ENCODE measurements at places on chromosomes 6 and 20.

- no peak for DNase-seq
Measured at GRCh38 chr6:126285871-126286365, 54.0 kb upstream of the CENPW start.

- DNase-seq, result no peak
Measured at GRCh38 chr20:62428396-62429295, 1.3 kb upstream of the RBBP8NL start.

- DNase-seq, result no peak
Measured at GRCh38 chr20:2133318-2134183, 31.9 kb downstream of the STK35 start.

DNA sequence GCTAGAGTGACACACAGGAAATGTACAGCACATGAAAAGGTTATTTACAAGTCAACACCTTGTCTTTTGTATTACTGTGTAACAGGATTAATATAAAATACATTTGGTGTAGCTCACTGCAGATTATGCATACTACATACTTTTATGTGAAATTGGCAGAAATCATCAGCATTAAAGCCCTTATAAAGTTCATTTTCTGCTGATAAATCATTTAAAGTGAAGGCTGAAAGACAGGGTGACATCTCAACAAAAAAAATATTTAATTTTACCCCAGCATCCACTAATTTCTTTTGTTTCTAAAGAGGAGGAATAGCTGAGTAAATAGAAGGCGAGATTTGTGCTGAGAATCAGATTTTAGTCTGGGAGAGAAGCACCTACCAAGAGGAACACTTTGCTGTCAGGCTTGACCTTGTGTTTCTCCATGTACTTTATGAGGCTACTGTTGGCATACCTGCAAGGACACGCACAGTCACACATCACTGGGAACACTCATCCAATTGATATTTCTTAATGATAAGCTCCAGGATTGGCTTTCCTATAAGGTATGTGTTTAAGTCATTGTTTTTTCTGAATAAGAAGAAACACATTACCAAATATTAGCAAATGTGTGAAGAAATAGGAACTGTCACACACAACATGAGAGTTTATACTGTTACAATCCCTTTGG, 146.6 kb upstream of the SLC22A16 start:
- no peak for DNase-seq

DNA sequence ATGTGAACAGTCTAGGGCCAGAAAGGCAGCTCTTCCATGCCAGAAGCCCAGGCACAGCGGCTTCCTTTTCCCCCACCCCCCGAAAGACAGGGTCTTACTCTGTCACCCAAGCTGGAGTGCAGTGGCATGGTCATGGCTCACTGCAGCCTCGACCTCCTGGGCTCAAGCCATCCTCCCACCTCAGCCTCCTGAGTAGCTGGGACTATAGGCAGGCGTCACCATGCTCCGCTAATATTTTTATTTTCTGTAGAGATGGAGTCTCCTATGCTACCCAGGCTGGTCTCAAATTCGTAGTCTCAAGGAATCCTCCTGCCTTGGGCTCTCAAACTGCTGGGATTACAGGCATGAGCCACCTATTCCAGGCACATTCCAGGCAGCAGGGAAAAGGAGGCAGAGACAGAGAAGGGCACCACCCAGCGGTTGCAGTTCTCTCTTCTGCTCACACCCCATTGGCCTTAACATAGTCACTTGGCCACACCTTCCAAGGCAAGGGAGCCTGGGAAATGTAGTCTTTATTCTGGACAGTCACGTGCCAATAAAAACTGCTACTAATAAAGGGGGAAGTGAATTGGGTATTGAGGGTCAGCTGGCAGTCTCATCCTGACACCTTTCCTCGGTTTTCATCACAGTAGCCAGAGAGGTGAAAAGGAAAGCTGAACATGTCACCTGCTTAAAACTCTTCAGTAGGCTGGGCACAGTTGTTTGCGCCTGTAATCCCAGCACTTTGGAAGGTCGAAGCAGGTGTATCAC, 205.9 kb downstream of the ZMYND8 start:
- peak; percentile 37 for DNase-seq

DNA sequence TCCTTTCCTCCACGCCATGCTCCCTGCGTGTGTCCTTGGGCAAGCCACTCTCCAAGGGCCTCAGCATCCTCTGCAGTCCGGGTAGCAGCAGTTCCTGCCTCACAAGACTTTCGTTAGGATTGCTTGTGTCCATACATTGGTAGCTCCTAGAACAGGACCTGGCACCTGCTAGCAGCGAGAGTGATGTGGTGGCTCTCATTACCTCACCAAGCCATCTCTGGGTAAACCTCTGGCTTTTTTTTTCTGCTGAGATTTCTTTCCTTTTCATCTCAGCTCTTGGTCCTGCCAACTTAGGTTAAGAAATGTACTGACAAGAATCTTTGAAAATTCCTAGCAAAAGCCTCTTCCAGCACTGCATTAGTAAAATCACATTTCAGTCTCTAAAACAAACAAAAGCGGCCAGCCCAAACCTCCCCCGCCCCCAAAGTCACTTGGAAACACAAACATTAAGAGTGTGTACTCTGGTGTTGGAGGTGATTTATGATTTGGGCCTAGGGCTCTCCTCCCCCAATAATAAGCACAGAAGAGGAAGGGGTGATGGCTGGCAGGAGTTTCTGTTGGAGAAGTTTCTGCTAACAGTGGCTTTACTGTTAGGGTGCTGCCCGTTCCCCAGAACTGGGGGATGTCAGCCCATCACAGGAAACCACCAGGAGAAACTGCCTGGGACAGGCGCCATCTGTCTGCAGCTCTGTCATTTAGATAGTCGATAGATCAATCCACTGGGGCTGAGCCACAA, 199.2 kb downstream of the CD83 start:
- no peak for DNase-seq

DNA sequence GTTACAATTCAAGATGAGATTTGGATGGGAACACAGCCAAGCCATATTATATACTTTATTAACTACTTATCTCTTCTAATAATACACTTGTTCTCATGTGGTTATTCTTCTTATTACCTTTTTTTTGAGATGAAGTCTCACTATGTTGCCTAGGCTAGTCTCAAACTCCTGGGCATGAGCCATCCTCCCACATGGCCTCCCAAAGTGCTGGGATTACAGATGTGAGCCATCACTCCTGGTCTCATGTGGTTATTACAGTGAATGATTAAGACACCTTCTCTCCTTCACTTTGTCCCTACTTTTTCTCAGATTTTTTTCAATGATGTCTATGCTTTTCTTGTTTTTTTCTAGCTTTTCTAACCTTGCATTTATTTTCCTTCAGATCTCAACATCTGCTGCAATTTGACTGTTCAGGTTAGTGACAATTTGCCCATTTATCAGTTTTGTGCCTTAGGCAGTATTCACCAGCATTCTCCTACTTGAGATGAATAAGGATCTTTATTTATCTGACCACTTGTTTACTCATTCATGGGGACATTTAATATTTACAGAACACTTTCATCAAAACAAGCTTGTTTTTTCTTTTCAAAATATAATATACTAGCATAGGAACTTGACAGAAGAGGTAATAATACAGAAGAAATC, 105.7 kb downstream of the SLC16A10 start:
- DNase-seq, result no peak

GRCh38 chr6:137416376-137417109, 77.7 kb downstream of the OLIG3 start:
- no peak for DNase-seq

- DNase-seq, result no peak
Measured at GRCh38 chr20:13461849-13462458, 176.8 kb downstream of the TASP1 start.

GRCh38 chr6:47752801-47753200, 29.0 kb upstream of the OPN5 start:
- DNase-seq, result no peak

GRCh38 chr6:118400582-118400981, 147.5 kb upstream of the PLN start:
- DNase-seq, result no peak

GRCh38 chr6:160218810-160219209, 39.8 kb downstream of the SLC22A2 start:
- no peak for DNase-seq

GRCh38 chr6:62150048-62150663, 135.9 kb downstream of the KHDRBS2 start:
- no peak for DNase-seq

DNA sequence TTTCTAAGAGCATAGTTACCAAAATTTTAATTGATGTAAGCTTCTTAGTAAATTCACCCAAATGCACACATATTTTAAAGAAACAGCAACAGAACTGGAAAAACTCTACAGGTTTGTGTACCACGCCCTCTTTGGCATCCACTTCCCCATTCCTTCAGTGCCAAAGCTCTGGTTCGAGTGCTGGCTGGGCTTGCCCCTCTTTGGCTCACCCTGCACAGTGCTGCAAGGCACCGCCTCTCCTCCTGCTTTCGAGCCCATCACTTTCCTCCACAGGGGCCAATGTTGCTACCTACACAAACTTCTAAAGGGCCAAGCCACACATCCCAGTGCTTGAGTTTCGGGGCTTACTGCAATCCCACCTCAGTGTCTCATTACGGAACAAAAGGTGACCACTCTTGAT, 9.6 kb downstream of the LRP11 start:
- DNase-seq, result no peak

GRCh38 chr6:31350196-31351032, 6.6 kb downstream of the HLA-B start:
- no peak for DNase-seq

GRCh38 chr6:33018904-33019303, 9.5 kb upstream of the HLA-DOA start:
- no peak for DNase-seq

- no peak for DNase-seq
Measured at GRCh38 chr6:136090929-136091328, 159.2 kb downstream of the MTFR2 start.

DNA sequence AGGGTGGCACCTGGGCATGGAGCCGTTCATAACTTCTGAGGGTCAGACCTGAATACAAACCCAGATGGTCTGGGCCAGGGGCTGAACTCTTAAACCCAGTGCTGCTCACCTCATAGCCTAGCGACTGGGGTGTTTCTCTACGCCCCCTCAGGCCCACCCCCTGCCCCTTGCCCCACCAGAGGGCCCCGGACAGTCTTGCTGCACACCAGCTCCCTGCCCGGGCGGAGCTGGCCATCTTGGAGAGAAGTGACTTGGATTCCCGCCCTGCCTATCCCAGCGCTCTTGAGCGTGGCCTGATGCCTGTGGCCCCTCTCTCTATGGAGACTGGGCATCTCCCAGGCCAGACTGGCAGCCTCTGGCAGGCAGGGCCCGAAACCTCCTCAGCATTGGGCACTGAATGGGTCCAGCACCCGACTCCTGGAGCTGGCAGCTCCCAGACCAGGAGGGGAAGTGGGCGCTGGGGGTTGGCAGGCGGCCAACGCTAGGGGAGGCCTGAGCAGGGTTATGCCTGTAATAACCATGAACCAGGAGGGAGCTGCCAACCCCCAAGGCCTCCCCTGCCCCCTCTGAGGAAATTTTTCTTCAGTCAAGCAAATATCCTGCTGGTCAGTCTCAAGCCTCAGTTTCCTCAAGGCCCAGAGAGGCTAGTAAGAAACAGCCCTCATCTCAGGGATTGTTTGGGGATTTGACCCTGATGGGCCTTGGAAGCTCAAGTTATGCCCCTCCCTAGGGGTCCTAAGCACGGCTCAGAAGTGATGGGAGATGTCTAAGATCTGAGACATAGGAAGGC, 169.5 kb downstream of the VEGFA start:
- DNase-seq, result no peak

GRCh38 chr20:61954276-61955021, 111.2 kb downstream of the TAF4 start:
- no peak for DNase-seq

- DNase-seq, result no peak
Measured at GRCh38 chr6:36116943-36117342, 13.4 kb upstream of the MAPK13 start.

DNA sequence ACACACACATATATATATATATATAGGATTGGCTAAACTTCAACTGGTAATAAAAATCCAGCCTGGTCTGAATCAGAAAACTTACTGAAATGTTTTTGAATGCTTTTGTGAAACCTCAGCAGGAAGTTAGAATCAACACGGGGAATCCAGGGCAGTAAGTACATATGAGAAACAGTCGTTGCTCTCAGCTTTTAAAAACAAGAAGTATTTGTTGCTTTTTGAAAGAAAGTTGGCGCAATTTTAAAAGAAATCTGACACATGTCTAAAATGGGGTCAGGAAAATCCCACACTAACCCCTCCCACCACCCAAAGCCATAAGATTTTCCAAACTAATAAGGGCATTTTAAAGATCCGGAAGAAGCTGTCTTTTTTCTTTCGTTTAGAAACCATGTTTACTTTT, 11.5 kb upstream of the CCDC170 start:
- DNase-seq, result no peak

GRCh38 chr6:80439721-80440470, 333.4 kb downstream of the BCKDHB start:
- DNase-seq, result no peak

GRCh38 chr20:18372296-18372695, 84.0 kb downstream of the ZNF133 start:
- no peak for DNase-seq

DNA sequence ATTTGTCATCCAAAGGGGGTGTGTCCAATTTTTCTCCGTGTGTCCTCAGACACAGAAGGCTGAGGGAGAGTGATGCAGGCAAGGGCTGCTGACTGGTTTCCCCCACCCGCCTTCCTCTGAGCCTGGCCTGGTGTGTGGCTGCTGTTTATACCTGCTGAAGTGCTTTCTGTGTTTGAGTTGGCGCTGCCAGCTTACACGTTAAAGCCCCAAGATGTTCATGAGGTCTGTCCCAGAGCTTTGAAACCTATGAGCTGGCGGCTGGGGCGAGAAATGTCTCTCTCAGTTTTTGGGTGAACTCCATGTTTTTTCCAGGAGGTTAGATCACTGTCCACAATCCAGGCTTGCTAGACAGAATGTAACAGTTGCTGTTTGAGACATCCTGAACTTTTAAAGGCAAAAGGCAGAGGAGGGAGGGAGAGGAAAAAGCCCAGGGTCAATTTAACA, 69.0 kb upstream of the CCN2 start:
- no peak for DNase-seq

- no peak for DNase-seq
Measured at GRCh38 chr6:138231381-138231886, 13.1 kb upstream of the PBOV1 start.

- DNase-seq, result no peak
Measured at GRCh38 chr6:147769496-147770087, 261.1 kb downstream of the SAMD5 start.

DNA sequence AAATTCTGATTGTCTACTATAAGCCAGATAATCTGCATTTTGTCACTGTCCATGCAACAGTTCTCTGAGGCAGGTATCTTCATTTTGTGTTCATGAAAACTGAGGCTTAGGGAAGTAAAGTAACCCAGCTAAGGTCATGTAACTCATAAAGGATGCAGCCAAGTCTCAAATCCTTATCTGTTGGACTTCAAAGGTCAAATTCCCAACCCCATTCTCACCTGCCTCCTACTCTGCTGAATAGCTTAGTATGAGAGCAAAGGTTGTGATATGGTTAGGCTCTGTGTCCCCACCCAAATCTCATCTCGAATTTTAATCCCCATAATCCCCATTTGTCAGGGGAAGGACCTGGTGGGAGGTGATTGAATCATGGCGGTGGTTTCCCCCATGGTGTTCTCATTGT, 90.1 kb downstream of the KLHL32 start:
- DNase-seq, result no peak

GRCh38 chr6:22521035-22521434, 48.3 kb upstream of the HDGFL1 start:
- DNase-seq, result no peak

GRCh38 chr6:54111341-54112045, at the start of gene MLIP:
Gene MLIP, plus strand, starts transcription at chr6:54111443. Its CDS starts 37 bp downstream, at chr6:54111480.
- no peak for DNase-seq

GRCh38 chr6:25537349-25538018, 114.5 kb upstream of the SCGN start:
- no peak for DNase-seq

- DNase-seq, result no peak
Measured at GRCh38 chr6:45872827-45873365, 142.8 kb downstream of the CLIC5 start.

GRCh38 chr6:159969204-159969912, 476 bp downstream of the IGF2R start:
- DNase-seq, result peak; percentile 42
